ENCODE measurements at places on chromosomes 12 and 14.
A peak's percentile ranks its signal among the peaks of the same experiment; 100 is the strongest.

- no peak for DNase-seq
These were observed 44.6 kb downstream of the FBXO21 start for GRCh38 chr12:117145597-117146154.

DNA sequence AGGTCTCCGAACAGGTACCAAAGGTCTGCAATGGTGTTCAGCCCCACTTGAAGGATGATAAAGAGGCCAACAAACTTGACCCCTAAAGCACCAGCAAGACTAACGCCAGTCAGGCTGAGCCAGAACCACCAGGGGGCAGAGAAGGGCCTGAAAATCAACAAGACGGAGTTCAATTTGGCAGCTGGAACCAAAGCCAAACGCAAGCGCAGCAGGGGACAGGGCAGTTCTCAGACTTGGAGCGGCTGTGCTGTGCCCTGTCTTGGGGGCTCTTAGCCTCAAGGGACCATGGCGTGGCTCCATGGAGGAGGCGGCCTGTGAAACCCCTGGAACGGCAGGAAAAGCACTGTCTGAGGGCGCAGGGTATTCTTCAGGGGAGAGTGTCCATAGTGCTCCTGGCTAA, 19.6 kb downstream of the POMT2 start:
- peak; percentile 83 for DNase-seq

DNA sequence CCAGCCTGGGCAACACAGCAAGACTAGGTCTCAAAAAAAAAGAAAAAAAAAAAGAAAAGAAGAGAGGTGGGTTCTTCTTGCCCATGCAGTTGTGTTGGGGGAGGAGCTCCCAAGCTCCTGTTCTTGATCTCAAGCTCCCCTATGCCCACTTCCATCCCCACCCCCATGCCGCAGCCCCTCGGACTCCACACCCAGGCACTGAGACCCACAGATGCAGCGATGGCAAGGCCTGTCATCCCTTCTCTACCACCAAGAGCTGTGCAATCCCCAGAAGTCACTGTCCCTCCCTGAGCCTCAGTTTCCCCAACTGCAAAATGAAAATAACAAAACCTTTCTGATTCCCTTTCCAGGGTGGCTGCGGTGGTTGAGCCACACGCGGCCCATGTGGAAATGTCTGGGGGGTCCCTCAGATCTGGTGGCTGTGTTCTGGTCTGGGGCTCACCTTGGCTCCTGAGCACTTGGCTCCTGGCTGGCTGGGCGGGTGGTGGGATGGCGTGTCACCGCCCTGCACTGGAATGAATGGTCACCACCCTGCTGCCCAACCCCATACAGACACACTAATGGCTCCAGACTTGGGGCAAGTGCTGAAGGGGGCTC, 22.6 kb upstream of the KIF26A start:
- no peak for DNase-seq

DNA sequence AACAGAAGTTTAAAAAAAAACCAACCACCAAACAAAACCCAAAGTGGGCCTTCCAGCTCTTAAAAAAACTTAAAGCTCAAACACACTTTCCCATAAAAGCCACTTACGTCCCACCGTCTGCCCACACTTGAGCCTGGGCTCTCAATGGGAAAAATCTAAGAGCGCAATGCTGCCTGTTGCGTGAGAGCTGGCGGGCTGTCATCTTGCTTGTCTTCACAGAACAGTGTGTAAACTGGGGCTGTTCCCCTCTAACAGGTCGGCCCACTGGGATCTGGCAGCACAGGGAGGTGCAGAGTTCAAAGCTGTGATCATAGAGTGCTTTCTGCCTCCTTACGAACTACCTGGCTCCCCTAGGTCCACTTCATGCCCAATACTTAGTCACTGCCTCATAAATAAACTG, 80.0 kb downstream of the DICER1 start:
- DNase-seq: no peak

- no peak for DNase-seq
These were observed 9.1 kb upstream of the PTGER2 start for GRCh38 chr14:52305014-52305413.

DNA sequence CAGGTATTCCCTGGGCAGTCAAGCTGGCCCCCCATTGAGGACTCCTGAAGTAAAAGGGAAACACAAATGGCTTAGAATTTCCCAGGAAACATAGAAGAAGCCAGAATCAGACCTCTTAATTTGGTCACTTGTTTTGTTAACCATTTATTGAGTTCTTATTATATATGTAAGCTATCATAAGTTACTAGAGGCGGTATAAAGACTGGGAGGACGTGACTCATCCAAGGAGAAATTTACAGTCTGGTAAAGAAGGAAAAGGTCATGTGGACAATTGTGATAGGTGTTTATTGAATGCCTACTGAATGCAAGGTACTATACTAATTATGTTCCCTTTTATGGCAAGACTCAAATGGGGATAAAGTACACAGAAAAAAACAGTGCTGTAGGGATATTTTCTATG, 146.7 kb downstream of the DYRK2 start:
- DNase-seq: no peak

GRCh38 chr14:33375786-33376185, 437.1 kb downstream of the NPAS3 start:
- no peak for DNase-seq

- no peak for DNase-seq
These were observed 12.2 kb upstream of the MYH7 start for GRCh38 chr14:23447361-23448350.

- DNase-seq: no peak
These were observed 47.2 kb downstream of the ANKRD9 start for GRCh38 chr14:102462391-102462790.

DNA sequence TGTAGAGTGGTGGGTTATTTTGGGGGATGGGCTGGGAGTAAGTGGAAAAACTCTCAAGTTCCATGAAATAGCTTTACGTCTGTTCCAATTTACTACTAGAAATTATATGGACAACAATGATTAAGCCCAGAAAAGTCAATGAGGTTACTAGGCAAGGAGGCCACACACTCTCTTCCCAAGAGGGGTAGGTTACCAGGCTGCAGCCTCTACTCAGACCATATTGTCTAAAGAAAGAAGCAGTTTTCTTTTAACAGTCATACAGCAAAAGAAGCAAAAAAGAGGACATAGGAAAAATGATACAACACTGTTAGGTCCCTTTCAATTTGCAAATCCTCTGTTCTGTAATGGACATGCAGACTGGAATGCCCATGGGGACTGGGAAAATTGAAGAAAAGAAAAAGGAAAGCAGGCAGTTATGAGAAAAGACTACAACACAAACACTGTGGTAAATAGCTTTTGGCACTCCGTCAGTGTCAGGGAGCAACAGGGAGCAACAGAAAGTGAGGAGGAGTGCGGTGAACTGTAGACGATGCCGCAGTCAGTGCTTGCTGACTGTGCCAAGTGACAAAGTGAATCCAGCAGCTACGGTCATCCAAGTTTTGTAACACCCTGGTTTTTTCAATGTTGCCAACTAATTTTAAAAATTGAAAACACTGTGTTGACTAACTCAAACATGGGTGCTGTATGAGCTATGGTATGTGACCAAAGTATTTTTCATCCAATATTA, 39.8 kb upstream of the HMGA2 start:
- no peak for DNase-seq

DNA sequence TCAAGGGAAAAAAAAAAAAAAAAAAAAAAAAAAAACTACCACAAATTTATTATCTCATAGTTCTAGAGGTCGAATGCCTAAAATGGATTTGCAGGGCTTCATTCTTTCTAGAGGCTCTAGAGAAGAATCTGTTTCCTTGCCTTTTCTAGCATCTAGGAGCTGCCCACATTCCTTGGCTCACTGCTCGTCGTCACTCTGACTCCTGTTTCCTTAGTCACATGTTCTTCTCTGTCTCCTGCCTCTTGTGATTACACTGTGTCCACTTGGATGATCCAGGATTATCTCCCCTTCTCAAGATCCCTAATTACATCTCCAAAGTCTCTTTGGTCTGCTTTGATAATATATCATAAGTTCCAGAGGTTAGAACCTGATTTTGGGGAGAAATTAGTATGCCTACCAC, 88.7 kb downstream of the HECTD1 start:
- no peak for DNase-seq

DNA sequence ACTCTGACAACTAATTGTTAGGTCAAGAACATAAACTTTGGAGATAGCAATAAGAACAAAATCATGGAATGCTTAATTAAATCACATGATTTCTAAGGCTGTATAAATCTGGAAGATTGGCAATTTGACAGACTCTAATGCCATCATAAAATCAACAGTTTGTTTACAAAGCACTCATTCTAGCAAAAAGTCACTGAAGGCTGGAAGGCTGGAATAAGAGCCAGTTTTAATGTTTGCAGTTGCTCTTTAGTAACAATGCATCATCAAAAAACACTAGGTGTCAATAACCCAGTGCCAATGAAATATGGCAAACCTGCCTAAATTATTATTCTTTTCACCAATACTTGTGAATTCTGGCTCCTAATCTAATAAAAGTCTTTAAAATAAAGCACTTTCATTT, 65.0 kb downstream of the NUMB start:
- no peak for DNase-seq

DNA sequence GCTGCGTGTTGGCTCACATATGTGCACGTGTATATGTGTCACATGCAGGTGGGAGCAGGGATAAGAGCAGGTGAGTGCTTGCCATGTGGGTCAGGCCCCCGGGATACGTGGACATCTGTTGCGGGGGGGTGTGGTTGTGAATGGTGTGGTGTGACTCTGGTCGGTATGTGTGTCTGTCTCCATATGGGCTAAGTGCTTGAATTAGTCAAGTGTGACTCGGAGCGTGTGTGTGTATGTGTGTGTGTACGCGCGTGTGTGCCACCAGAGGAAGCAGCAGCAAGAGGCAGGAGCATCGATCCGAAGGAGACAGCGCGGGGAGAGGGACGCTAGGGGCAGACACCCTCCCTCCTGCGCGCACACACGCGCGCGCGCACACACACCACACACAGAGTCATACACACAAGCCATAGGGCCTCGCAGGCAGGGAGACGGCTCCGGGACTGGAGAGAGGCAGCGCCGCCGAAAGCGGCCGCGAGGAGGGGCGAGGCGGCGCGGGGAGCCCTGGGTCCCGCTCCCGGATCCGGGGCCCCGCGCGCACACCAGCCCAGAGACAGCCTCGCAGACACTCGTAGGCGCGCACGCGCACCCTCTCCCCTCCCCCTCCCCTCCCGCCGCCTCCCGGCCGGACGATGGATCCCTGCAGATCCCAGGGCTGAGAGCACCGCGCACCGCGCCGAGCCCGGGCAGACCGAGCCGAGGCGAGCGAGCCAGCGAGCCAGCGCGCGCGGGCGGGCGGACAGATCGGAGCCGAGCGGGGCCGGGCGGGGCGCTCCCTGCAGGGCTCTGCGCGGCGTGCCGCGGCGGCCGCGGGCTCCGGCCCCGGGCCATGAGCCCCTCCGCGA, at the start of gene ASIC1:
ASIC1 (plus strand) TSS at position 597 of the 842 bp plus-strand sequence. CDS start 1,171 bp downstream, outside the sequence.
- peak; percentile 47 for DNase-seq

DNA sequence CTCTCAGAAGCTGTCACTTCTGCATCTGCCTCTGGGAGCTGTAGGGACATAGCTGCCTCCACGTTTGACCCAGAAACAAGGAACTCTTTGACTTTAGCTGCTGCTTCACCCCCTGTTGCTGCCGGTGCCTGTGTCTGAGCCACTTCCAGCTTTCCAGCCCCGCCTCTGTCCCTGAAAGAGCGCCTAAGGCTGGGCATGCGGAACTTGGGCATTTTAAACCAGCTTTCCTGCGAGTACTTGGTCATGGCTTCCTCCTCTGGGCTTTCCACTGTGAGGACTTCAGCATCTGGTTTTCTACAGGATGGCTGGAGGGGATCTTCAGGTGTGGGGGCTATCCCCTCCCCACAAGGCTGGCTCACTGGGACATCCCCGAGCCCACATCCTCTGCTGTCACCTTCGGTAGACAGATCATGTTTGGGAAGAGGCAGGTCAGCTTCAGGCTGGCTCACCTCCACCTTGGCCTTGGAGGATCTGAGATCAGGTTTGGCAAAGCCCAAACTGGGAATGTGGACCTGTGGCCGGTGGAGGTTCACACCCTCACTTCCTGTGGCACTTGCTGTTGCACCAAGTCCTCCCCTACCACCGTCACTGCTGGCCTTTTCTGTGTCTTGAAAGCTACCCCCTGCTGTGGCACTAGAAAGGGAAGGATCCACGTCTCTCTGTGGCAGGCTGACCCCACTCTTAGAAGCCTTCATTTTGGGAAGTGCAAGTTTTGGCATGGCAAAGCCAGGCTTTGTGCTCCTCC, 15.2 kb downstream of the PLD4 start:
- peak; percentile 17 for DNase-seq

- no peak for DNase-seq
These were observed 11.2 kb upstream of the ARID2 start for GRCh38 chr12:45718306-45718705.

- peak; percentile 48 for DNase-seq
These were observed at the start of gene RNASE7 for GRCh38 chr14:21041676-21042433. TSS of gene RNASE7 (plus strand) at chr14:21042362. CDS start at chr14:21042993, 631 bp downstream.

- no peak for DNase-seq
These were observed 345.8 kb downstream of the TMEM132D start for GRCh38 chr12:129558036-129558435.

GRCh38 chr12:42094277-42094676, 50.4 kb downstream of the GXYLT1 start:
- DNase-seq: no peak

GRCh38 chr12:73341559-73342247, 1069.5 kb downstream of the TRHDE start:
- no peak for DNase-seq

- DNase-seq: no peak
These were observed 36.6 kb downstream of the SLC16A7 start for GRCh38 chr12:59632408-59632807.

- peak; percentile 63 for DNase-seq
These were observed 6.5 kb upstream of the PRPH start for GRCh38 chr12:49288412-49288853.

GRCh38 chr12:9727813-9728212, 5.1 kb downstream of the CLECL1 start:
- DNase-seq: no peak

GRCh38 chr12:98838231-98838647, 193.1 kb downstream of the APAF1 start:
- no peak for DNase-seq

DNA sequence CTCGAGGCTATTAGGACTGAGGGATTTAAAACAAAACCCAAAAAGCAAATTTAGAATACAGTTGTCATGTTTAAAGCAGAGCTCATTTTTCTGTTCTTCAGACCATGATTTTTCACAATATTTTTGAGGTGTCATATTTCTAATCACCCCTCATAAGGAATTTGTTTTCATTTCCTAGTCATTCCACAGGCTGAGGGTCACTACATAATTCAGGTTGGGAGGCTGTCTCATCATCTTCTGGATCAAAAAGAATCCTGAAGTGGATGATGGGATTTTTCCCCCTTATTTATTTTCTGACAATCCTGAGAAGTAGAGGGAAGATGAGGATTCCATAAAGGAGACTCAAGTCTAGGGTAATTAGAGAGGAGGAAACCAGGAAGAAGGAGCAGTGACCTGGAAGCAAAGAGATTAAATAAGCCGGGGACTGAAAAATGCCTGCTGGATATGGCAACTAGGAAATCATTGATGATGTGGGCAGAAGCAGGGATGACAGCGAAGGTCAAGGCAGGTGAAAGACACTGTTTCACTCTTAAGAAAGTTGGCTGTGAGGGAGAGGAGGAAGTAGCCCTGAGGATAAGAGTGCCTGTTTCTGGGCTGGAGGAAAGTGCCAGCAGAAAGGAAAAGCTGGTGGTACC, 9.0 kb upstream of the PCNX1 start:
- DNase-seq: no peak
